ENCODE measurements at places on chromosomes 2 and 18.

DNA sequence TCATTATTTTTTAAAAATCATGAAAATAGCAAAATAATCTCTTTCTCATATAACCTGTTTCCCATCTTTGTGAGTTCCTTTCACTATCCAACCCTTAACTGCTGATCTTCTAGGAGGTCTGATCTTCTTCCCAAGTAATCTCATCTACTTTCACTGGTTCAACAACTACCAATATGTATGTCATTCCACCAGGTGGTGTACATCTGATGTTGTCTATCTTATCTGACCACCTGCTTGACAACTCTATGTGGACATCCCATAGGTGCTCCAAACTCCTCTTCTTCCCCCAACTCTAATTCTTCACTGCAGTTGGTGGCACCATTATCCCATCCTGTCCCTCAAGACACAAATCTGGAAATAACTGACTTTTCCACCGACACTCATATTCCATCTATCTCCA lies 62.5 kb downstream of the FAM228A start:
- no peak for DNase-seq

GRCh38 chr2:17814601-17815000 lies 1.7 kb upstream of the MSGN1 start:
- no peak for DNase-seq

- no peak for DNase-seq
These were observed 35.2 kb downstream of the ST3GAL5 start for GRCh38 chr2:85853499-85854165.

- DNase-seq: no peak
These were observed 80.2 kb upstream of the BCL11A start for GRCh38 chr2:60633615-60634014.

- no peak for DNase-seq
These were observed 10.6 kb upstream of the PROC start for GRCh38 chr2:127407661-127408003.

GRCh38 chr18:63376538-63376937 lies 9.5 kb upstream of the KDSR start:
- no peak for DNase-seq

DNA sequence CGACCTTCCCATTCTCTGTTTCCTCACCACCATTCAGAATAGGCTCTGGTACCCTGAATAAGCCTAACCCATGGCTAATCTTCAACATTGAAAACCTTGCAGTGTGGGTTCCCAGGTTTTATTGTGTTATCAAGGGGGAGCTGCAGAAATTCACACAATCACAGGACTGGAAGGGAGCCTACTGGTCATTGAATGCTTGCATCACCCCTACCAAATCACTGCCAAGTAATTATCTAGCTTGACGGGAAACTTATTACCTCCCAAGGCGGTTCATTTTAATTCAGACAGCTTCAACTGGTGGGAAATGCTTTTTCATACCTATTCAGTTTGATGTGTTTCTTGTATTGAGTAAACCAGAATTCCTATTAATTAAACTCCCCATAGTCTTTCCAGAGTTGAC lies 33.6 kb upstream of the EFEMP1 start:
- DNase-seq: no peak

GRCh38 chr2:49002750-49003149 lies 151.6 kb downstream of the FSHR start:
- no peak for DNase-seq

DNA sequence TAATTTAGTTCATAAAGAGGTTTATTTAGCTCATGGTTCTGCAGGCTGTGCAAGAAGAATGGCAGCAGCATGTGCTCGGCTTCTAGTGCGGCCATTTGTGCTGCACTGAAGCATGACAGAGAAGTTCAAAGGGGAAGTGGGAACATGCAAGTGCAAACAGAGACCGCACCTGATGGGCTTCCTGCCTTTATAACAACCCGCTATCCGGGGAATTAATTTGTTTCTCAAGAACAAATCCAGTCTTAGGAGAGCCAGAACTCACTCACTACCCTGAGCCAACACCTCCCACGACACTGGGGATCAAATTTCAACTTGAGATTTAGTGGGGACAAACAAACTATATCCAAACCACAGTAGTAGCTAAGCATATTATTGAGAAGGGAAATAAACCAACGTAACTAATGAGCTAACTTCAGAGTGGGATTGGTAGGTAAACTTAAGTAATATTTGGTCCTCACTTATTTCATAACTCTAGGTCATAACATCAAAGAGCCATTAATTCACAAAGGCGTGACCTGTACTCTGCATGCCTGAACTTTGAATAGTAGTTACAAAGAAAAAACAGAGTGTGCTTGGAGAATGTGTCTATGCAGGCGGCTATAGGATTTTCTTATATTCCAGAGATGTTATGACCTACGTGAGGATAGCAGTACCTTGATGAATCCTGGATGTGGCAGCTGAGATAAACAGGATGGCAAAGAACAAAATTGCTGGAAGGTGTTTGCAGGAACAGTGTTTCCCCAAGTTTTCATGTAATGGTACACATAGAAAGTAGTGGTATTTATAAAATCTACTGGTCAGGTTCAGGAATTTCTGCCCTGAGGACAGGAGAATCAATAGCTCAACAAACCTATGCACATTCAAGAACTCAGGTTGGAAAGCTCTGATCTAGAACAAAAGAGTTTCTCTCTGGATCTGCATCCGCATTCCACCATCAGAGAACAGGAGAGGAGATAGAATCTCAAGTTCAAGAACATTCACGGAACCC lies 845.9 kb upstream of the ID2 start:
- DNase-seq: no peak

GRCh38 chr2:102975996-102976975 lies 214.5 kb downstream of the TMEM182 start:
- peak; percentile 60 for DNase-seq

GRCh38 chr18:37986665-37987064 lies 421.1 kb upstream of the CELF4 start:
- no peak for DNase-seq

GRCh38 chr2:31322371-31322770 lies 88.4 kb downstream of the EHD3 start:
- DNase-seq: no peak

DNA sequence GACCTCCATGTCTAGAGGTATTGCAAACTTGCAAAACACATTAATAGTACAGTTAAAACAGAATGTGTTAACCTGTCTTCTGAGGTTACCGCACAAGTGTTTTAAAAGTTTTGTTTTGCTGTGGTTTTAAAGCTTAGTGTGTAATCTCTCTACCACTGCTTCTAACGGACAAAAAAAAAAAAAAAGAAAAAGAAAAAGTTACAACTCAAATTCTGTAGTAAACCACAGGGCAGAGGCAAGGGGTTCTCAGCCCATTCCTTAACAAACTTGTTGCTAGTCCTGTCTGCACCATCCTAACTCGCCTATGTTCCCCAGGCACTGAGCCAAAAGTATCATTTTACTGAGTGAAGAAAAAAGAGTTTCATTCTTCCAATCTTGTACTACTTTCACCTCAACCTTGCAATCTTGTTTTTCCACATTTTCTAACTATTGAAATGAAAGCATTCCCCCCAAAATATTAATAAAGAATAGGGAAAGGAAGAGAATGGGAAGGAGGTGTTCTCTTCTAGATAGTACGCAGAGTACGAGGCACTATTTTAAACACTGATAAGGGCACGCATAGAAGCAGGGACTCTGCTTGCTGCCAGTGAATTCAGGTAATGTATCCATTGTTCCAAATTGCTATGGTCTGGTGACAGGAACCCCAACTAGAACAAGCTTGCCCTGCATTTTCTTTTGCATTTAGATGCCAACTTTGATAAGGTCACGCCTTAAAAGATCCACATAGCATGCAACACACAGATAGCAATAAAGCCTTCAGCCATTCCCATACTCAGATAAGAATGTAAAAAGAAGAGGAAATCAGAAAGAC lies 47.1 kb downstream of the IKZF2 start:
- no peak for DNase-seq

DNA sequence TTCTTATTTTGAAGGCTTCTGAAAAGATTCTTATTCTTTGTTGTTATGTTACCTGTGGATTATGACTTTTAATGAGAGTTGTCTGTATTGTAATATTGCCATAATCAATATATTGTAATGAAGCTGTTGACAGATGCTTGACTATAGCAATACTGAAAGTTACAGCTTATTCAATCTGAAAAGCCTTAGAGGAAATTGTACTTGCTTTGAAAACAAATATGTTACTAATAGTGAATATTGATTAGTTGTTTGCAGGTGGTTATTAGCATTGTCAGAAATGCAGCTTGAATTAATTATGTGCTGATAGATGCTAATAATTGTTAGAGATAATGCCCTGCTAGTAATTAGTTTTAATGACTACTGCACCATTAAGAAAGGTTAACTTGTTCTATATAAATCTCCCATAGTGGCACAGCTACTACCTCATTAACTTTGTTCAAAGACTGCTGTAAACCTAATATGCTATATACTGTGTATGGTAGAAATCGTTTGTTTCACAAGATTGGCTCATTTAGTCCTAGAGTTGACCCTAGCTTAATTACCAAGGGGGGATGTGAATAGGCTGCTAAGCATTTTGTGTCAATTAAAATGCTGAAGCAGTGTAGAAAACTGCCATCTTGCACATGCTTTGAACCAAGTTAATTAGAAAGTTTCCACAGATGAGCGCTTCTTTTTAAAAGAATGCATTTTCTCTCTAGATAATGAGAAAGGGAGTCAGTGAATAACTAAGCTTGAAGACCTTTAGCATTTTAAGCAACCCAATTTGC lies 30.5 kb downstream of the SLC39A10 start:
- no peak for DNase-seq

DNA sequence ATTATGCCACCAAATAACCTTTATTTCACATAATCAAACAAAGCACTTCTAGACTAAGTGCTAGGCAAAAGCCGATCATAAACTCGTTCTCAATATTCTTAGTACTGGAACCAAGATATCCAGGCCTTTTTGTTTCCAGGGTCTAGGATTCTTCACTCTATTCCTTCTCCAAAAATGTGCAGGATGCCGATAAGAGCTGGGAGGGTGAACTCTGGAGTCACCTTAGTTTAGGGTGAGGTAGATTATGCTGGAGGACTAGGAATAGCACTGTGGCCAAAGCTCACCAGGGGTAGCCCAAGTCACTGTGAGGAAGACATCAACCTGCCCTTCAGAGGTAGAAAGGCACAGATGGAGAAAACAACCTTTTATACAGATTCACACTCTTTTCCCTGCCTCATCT lies 37.3 kb downstream of the LONRF2 start:
- DNase-seq: no peak

GRCh38 chr2:64685430-64685829 lies 31.7 kb upstream of the SERTAD2 start:
- no peak for DNase-seq

GRCh38 chr2:233928594-233929351 lies 11.6 kb downstream of the TRPM8 start:
- no peak for DNase-seq

- DNase-seq: no peak
These were observed 5.6 kb downstream of the IKZF2 start for GRCh38 chr2:213145715-213146242.

DNA sequence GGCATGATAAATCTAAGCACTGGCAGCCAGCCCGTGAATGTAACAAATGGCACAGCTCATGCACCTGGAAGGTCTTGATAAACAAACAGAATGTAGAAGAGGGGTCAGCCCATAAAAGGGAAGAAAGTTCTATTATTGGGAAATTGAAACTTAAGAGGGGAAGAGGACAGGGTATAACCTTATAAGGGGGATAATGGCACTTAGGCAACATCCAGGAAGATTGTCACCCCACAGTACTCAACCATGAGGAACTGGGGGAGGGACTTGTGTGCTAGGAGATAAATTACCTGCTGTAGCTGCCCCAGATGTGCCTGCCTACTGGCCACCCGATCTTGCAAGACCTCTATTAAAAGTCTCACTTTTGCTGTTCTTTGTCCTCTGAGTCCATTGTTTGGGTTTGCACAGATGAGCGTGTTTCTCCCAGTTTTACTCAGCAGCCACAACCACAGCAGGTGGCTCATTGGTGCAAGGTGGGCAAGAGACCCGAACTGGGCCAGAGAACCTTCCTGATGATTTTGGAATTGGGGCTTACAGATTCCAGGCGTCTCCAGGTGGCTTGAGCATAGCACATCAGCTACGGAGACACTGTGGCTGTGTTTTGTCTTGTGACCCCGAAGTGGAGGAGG lies 79.0 kb upstream of the TAF1B start:
- DNase-seq: no peak

GRCh38 chr2:25878361-25879132 lies at the start of gene ASXL2:
Gene ASXL2 (minus strand): TSS chr2:25878487. CDS start chr2:25878222, 265 bp downstream.
- DNase-seq: peak; percentile 95

- no peak for DNase-seq
These were observed 75.4 kb downstream of the FHOD3 start for GRCh38 chr18:36372903-36373311.

- no peak for DNase-seq
These were observed 6.1 kb downstream of the ARHGEF4 start for GRCh38 chr2:130842770-130843169.

DNA sequence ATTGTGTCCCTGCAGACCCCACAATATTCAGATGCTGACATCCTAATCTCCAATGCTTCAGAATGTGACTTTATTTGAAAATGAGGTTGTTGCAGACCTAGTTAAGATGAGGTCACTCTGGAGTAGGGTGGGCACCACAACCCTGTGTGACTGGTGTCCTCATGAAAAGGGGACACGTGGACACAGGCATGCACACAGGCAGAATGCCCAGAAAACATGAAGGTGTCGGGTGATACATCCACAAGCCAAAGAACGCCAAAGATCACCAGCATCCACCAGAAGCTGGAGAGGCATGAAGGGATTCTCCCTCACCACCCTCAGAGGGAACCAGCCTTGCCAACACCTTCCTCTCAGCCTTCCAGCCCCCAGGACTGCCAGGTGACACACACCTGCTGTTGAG lies 69.3 kb downstream of the AFF3 start:
- DNase-seq: no peak

GRCh38 chr2:46167406-46167805 lies 129.8 kb upstream of the EPAS1 start:
- no peak for DNase-seq

- no peak for DNase-seq
These were observed 22.7 kb downstream of the INSIG2 start for GRCh38 chr2:118110991-118111390.

- no peak for DNase-seq
These were observed 344.1 kb upstream of the PLGLB2 start for GRCh38 chr2:87403893-87404175.

- DNase-seq: no peak
These were observed 1043.9 kb upstream of the POU3F3 start for GRCh38 chr2:103809941-103810441.

Data from SK-N-DZ (cell line).